Jurkat, Clone E6-1 (cell line): ENCODE measurements at places on chromosomes 7 and 10.

- no peak for DNase-seq
These were observed 13.7 kb upstream of the MACROH2A2 start for GRCh38 chr10:70038923-70039322.

- DNase-seq: no peak
These were observed 11.2 kb upstream of the JAKMIP3 start for GRCh38 chr10:132054564-132054963.

DNA sequence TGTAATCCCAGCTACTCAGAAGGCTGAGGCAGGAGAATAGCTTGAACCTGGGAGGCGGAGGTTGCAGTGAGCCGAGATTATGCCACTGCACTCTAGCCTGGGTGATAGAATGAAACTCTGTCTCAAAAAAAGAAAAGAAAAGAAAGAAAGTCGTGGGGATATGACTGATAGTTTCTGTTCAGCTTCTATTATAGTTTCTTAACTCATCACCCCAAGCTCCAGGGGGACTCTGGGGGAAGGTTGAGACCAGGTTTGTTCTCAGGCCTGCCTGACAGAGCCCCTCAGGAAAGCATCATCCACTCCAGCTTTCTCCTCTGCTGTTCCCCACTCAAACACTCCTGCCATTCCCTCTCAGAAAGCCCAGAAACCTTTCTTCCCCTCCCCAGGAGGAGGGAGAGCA lies 542.4 kb upstream of the GALNT17 start:
- DNase-seq: no peak

DNA sequence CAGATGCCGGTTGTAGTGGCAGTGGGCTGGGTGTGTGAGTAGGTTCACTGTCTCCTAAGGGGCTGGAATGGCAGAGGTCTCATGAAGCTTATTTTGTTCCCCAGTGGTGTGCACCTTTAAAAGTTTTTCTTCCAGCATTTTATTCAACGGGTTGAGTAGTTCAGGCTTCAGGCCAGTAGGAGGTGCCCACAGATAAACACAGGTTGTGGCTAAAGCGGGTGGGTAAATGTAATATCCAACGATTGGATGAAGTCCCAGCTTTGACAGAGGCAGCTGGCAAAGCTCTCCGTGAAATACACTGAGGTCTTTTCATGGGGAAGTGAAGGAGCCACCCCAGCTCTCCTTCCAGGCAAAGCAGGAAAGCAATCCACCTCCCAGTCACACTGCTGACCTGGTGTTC lies 339.8 kb upstream of the LRRTM3 start:
- peak; percentile 0 for DNase-seq

- DNase-seq: no peak
These were observed 40.4 kb upstream of the ABCB5 start for GRCh38 chr7:20574784-20575720.

DNA sequence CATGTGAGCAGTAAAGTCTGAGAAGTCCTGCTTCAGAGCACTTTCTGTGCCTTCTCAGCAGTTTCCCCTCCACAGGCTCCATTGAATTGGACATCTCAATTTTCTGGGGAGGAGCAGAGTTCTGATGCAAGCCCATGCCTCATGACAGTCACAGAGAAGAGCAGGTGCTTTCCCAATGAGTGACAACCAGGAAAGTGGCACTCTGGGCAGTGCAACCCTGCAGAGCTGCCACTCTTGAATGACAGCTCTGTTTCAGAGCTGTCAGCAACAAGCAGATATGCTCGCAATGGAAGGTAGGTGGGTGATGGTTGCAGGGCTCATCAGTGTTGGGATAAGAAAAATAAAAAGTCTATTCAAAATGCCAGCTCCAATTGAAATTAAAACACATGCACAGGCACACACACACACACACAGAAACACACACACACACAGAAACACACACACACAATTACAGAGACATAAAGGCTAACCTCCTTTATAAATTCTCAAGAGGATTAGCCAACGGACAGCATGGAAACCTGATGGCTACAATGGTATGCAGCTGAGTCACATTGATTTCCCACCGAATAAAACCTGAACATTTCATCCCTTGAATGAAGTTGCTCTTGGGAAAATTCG lies 50.5 kb downstream of the C10orf67 start:
- DNase-seq: no peak

DNA sequence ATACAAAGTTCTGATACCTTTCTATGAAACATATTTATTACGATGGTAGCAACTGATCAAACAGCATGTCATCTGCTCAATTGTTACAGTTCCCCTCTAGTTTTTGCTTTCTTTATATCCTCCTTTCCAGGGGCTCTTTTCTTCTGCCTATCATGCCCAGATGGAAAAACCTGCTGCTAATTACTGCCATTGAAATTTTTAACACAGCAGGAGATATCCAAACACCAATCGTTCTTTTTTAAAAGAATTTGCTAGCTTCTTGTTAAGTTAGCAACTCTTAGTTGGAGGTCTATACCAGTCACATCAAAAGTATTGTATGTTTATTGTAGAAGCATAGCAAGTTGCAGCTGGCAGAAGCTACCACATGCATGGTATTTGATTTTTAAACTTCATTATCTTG lies 768.5 kb downstream of the NXPH1 start:
- no peak for DNase-seq

DNA sequence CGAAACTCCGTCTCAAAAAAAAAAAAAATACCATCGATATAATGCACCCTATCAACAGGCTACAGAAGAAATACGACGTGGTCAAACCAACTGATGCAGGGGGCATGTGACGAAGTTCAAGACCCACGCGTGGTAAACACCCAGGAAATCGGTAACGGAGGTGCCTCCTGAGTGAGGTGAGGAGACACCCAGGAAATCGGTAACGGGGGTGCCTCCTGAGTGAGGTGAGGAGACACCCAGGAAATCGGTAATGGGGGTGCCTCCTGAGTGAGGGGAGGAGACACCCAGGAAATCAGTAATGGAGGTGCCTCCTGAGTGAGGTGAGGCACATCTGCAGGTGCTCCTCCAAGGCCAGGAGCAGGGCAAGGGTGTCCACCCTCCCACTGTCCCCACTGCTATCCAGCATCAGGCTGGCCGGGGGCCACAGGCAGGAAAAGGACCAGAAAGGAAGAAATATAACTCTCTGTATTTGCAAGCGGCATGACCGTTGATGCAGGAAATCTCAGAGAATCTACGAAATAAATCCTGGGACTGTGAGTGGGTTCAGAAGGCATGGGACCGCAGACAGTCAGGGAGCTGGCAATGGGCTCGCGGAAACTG lies 10.7 kb upstream of the GPR146 start:
- DNase-seq: no peak

- DNase-seq: no peak
These were observed 25.4 kb upstream of the ANK3 start for GRCh38 chr10:60414877-60415585.
